Stimulated activated CD4-positive, alpha-beta T cell treated with anti-CD3 and anti-CD28 coated beads, TNF-alpha, amount 100 ng/mL, for 1 hour (primary cell): ENCODE measurements at places on chromosomes 7 and 10.
A peak's percentile ranks its signal among the peaks of the same experiment; 100 is the strongest.

DNA sequence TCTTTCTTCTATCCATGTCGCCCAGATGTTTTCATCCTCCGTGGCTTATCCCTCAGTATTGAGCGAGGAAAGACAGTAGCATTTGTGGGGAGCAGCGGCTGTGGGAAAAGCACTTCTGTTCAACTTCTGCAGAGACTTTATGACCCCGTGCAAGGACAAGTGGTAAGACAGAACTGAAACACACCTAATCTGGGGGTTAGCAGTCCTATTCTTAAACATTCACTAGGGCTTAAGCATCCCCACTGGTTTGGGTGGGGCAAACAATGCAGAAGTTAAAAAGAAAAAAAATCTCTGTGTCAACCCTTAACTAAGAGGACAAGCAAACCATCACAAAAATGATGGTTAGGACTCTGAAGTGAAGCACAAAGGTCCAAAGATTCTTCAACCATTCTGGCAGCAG is 43.8 kb downstream of the SP8 start:
- DNase-seq, result no peak

DNA sequence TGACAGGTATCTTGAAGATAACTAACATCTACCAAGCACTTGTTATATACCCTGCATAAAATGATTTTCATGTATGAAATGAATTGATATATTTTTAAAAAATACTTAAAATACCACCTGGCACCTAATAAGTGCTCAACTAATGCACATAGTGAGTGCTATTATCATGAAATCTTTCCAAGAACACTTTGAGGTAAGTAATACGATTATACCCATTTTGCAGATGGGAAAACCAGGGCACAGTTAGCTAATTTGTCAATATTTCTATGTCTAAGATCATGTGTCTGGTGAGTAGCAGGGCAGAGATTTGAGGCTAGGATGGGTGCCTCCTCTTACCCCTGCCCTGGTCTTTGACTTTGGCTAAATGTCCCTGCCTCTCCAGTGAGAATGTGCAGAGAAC is 6.1 kb downstream of the DMBT1 start:
- no peak for DNase-seq

GRCh38 chr7:125563557-125563956 is 633.9 kb upstream of the POT1 start:
- DNase-seq, result no peak

DNA sequence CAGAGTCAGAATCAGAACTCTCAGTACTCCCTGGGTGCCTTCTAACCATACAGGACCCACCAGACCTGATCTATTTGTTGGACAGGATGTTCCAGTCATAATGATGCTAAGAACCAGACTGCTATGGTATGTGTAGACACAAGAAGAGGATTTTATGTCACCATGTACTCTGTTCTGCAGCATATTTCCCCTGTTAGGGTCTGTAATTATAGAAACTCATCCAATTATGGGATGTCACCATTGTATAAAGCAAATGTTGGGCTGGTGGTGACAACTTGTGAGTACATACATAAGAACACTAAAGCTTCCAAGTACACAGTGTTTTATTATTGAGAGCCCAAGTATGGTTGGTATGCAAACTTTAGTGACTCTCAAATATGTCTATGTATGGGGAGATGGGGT is 67.1 kb upstream of the AGBL3 start:
- no peak for DNase-seq

DNA sequence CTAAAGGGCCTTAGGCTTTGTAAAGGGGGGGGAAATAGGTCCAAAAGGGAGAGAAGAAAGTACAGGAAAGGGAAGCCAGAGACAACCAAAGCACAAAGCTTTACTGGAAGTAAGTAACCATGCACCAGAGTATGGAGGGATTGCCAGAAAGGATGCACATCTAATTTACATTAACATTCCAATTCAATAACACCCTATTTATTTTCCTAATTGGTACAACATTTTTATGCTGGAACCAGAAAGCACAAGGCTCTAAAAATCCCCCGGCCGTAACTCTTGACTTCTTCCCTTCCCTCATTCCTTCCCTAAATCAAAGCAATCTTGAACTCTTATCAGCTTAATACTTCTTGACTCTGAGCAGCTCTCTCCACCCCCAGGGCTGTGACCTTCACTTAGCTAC is 400.0 kb upstream of the CELF2 start:
- DNase-seq, result no peak

- no peak for DNase-seq
These were observed 4.0 kb downstream of the PDGFA start for GRCh38 chr7:515628-516027.

DNA sequence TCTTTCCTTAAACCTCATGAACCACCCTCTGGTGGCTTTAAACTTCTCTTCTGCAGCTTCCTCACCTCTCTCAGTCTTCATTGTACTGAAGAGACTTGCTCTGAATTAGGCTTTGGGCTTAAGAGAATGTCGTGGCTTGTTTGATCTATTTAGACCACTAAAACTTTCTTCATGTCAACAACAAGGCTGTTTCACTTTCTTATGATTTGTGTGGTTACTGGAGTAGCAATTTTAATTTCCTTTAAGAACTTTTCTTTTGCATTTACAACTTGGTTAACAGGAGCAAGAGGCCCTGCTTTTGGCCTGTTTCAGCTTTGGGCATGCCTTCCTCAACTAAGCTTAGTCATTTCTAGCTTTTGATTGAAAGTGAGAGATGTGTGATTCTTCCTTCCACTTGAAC is 38.1 kb upstream of the CDHR3 start:
- DNase-seq, result no peak

GRCh38 chr7:75808106-75808505 is 5.5 kb downstream of the CCL24 start:
- DNase-seq, result no peak

DNA sequence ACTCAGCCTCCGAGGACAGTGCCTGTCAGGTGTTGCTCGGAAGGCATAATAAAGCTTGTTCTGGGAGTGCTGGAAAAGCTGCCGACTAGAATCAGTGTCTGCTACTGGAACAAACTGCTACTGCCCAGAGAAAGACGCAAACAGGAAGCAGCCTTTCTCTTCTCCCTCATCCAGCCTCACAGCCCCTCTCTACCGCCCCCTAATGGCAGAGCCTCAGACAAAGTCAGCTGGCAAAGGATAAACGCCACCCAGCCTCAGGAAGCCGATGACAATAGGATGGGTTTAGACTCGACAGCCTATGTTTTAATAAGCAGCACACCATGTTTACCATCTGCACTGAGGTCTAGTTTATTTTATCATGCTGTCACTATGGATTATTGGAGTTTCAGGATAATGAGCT is 169.5 kb upstream of the LYZL1 start:
- no peak for DNase-seq

GRCh38 chr10:120586471-120586872 is 129.4 kb downstream of the PLPP4 start:
- no peak for DNase-seq

GRCh38 chr10:93458821-93459257 is 23.3 kb downstream of the MYOF start:
- DNase-seq, result no peak

- DNase-seq, result no peak
These were observed 418.2 kb upstream of the AKR1E2 start for GRCh38 chr10:4407783-4408182.

DNA sequence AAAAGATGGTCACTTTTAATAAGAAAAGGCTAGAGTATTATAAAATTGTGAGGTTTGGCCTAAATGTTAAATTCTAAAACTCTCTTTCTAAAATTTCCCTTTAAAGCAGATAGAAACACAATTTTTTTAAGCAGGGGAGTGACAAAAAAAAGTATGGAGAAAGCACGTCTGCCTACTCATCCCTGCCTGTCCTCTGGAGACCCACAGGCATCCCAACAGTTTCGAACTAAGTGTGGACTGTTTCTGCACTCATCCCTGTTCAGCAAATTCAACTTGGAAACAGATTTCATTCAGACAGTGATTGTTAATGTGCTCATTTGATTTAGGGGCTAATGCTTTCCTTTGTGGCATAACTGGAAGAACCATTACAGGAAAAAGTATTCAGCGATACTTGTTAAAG is 192.6 kb upstream of the CXCL12 start:
- no peak for DNase-seq

DNA sequence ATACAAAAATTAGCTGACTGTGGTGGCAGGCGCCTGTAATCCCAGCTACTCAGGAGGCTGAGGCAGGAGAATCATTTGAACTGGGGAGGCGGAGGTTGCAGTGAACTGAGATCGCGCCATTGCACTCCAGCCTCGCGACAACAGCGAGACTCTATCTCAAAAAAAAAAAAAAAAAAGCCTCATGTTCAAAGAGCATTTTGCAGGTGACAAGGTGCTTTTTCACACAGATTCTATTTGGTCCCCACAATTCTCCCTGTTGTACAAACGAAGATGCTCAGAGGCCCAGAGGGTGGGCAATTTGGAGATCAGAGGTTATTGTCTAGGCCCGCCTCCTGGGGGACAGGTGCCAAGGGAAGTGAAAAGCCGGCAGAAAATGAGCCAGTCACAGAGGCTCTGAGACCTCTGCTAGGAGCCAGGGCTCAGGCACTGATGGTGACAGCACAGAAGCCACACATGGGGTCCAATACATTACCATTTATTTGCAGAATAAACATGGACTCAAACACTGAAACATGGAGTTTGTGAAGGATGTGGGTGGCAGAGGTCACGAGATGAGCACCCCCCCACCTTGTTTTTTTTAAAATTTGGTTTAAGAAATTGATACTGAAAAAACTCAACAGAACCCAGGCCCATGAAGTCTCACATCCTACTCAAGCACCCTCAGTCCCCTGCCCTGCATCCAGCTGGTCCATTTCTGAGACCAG is 882 bp upstream of the GAL3ST4 start:
- DNase-seq, result no peak

DNA sequence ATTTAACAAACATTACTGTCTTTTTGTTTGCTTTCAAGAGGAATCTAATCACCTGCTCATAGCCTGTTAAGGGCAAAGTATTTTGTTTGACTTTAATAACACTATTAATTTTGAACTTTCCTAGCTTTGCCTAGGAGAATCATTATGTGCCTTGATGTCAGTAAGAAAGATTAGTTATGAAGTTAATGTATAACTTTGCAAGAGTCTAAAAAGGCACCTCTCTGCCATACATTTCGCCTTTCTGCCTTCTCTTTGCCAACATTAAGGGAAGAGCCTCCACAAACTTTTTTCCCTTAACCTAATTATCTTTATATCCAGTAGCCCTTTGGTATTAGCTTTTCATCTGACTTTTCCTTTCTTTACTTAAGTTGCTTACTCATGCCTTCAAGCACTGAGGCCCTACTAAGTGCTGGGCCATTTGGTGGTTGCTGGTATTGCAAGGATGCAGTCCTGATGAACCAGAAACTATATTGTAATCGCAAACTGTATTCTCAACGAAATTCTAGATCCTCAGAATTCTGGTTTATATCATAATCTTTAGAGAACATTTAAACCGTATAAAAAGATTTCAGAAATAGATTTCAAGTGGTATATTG is 108.5 kb downstream of the SND1 start:
- no peak for DNase-seq

GRCh38 chr7:151415375-151416105 is 5.7 kb upstream of the WDR86 start:
- no peak for DNase-seq

DNA sequence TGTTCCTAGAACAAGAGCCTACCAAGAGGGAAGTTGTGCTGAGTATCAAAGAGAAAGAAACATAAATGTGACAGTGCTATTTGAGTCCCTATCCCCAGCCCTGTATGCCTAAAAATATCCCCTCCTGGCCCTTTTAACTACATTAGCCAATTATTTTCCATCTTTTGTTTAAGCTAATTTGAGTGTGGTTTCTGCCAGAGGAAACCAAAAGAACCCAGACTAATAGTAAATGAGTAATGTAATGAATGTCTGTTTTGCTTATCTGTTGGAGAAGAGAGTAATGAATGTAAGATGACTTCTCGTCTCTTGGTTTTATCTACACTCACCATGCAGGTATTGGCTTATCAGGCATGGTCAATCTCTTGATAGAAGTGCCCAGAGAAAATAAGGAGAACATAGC is 134.4 kb upstream of the CDK1 start:
- DNase-seq, result no peak

DNA sequence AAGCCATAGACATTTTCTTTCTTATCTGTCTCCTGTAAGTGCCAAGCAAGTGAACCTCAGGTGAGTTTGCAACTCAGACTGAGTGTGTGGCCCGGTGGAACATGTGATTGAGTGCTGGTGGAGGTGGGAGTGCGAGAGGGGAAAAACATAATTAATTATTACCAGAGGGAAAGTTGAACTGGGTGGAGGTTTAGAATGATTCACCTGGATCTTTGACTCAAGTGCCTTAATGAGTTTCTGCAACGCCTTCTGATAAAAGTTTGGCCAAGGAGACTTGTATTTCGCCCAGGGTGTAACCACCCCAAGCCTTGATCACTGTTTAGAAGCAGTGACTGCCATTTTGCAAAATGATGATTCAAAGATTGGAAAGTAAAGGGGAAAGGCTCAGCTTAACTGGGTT is 513.9 kb downstream of the GATA3 start:
- no peak for DNase-seq

DNA sequence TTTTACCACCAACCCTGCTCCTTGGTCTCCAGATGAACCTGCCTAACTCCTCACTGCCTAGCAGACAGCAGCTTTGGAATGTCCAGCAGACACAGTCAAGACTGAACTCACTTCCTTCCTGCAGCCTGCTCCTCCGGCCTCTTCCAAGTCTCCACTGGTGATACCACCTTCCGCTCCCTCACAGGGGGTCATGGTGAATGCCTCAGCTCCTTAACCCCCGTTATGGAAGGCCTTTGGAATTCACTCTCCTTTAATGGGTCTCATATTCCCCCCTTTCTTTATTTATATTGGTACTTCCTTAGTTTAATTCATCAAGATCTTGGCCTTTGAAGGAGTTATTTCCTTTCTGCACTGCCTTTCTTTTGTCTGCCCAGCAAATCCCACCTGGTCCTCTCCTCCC is 44.9 kb upstream of the ZNF32 start:
- DNase-seq, result no peak

- no peak for DNase-seq
These were observed 113.5 kb downstream of the PLCE1 start for GRCh38 chr10:94107191-94107590.

- no peak for DNase-seq
These were observed 229.1 kb upstream of the DGKB start for GRCh38 chr7:15131661-15132060.

DNA sequence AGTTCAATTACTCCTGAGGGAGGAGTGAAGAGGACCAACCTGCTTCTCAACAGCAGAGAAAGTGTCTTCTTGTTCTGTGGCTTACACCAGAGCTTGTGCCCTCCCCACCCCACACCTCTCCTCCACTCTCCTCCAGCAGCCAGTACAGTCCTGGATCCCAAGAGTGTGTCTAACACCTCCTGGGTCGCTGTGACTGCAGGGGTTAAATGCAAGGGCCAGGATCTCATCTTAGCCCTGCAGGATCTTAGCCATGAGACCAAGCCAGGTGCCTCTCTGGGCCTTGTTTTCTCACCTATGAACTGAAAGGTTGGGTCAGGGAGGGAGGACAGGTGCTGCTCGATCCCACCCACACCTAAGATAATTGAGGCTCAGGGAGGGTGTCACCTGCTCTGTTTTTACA is 34.5 kb upstream of the MSRB2 start:
- no peak for DNase-seq

GRCh38 chr10:79068562-79069324 is at the start of gene ZMIZ1:
Gene ZMIZ1, plus strand, starts transcription at chr10:79068966. Its CDS starts 132,667 bp downstream, at chr10:79201633.
- DNase-seq, result peak; percentile 56

- DNase-seq, result no peak
These were observed 36.1 kb downstream of the C10orf90 start for GRCh38 chr10:126634347-126634746.

- DNase-seq, result no peak
These were observed at the start of gene BMPR1A for GRCh38 chr10:86756511-86757112. Gene BMPR1A, plus strand, starts transcription at chr10:86756619. Its CDS starts 119,400 bp downstream, at chr10:86876019.
